ENCODE measurements at places on chromosomes 4 and X.

- no peak for DNase-seq
Measured at GRCh38 chr4:120733054-120733453, 189.5 kb downstream of the PRDM5 start.

DNA sequence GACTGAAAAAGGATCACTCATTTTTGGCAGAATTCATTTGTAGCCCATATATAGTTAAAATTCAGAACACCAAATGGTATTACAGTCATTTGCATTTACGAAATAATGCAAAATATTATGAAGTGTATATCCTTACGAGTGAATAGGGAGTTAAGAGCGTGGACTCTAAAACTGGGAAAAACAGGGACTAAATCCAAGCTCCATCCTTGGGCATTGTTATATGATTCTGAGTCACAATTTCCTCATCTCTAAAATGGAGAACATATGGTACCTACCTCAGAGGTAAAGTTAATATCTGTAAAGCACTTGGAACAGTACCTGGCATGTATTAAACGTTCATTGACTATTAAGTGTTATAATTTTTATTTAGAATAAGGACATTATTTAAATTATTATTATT lies 106.3 kb downstream of the ZAR1 start:
- no peak for DNase-seq

GRCh38 chr4:156556336-156556735 lies 415.3 kb downstream of the PDGFC start:
- DNase-seq, result no peak

GRCh38 chrX:39956803-39957394 lies 140.9 kb downstream of the BCOR start:
- no peak for DNase-seq

- DNase-seq, result no peak
Measured at GRCh38 chrX:10156199-10157031, at the start of gene CLCN4. Gene CLCN4, plus strand, starts transcription at chrX:10156975. Its CDS starts 28,058 bp downstream, at chrX:10185033.

Measured in activated effector memory CD4-positive, alpha-beta T cell treated with anti-CD3 and anti-CD28 coated beads, Interleukin-2, amount 50 U/mL, for 16 hours (primary cell).